Epithelial cell of esophagus (primary cell): ENCODE measurements at places on chromosomes 3 and 15.
A peak's percentile ranks its signal among the peaks of the same experiment; 100 is the strongest.

DNA sequence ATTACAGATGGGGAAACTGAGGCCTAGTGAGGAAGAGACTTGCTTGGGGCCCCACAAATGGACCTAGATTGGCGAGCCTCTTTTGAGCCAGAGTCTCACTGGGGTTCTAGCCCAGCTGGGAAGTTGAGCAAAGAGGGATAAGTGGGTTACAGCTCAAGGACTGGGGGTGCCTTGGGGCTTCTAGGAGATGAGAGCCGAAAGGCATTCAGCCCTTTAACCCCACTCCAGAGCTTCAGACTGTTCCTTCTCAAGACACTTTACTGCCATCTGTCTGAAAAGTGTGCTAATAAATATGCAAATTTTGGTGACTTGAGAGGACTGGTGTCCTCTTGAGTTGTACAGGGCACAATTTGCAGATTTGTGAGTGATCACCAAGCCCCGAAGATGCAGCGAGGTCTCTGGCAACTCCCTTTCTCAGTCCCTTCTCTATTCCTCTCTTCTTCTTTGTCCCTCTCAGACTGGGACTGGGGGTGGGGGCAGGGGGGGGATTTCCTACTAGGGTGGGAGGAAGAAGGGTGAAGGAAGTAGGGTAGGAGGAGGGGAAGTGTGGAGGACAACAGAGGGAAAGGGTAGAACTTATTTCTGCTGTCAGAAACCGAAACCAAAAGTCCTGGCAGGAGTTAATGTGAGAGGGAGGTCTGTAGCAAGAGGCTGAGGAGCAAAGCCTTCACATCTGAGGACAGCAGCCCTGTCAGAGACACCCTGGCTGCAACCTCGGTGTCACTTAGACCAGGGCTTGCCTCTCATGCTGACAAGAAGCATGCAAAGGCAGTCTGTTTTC, 16.2 kb upstream of the ANKDD1A start:
- no peak for DNase-seq

- peak; percentile 56 for DNase-seq
Measured at GRCh38 chr3:98812851-98813374, 49.8 kb downstream of the ST3GAL6 start.

GRCh38 chr3:157354254-157354653, 82.4 kb upstream of the PTX3 start:
- no peak for DNase-seq

DNA sequence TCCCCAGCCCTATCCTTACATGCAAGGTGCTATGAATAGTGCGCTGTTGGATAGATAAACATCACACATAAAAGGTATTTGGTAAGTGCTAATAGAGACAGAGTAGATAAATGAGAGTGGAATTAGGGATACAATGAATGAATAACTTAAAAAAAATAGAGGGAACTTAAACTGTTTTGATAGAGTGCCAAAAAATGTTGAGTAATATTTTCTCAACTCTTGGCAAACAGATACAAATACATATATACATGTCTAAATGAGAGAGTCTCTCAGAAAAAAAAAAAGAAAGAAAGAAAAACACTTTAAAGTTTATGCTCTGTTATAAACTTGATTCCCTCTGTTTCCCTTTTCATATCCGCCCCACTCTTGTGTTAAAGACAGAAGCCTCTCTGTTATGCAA, 667.4 kb downstream of the ROBO2 start:
- peak; percentile 52 for DNase-seq

GRCh38 chr3:24272875-24273274, 221.8 kb downstream of the THRB start:
- DNase-seq: peak; percentile 78

DNA sequence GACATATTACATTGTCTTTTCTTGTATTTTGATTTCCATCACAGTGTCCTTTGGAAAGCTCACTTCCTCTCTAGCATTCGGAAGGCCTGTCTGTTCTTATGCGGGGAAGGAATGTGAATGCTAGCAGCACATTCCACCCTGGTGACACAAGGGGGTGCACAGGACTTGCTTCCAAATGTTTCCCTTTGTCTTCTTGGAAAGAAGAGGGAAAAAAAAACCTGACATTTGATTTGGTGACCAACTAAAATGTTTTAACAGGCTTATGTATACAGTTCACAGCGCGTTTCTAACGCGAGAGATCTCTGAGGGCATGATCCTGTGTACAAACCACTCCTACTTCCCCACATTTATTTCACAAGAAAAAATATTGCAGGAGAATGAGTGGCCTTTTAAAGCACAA, 107.6 kb upstream of the FXR1 start:
- peak; percentile 57 for DNase-seq

DNA sequence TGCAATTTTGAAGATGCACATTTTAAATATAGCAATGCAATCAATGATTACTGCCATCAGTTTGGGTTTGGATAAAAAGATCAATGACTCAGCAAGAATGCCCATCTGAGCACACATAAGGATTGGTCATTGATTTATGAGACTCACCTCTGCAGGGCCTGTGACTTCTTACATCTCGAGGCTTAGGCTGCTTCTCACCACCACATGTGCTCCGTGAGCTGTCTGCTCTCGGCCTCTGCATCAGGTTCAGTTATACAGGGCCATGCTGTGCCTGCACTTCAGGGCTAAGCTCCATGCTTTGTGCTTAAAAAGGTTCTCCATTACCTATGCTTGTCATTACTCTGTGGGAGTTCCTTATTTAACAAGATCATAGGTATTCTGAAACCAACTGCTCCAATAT, 887.5 kb downstream of the DIPK2A start:
- no peak for DNase-seq

- no peak for DNase-seq
Measured at GRCh38 chr3:177329854-177330253, 132.6 kb upstream of the TBL1XR1 start.

DNA sequence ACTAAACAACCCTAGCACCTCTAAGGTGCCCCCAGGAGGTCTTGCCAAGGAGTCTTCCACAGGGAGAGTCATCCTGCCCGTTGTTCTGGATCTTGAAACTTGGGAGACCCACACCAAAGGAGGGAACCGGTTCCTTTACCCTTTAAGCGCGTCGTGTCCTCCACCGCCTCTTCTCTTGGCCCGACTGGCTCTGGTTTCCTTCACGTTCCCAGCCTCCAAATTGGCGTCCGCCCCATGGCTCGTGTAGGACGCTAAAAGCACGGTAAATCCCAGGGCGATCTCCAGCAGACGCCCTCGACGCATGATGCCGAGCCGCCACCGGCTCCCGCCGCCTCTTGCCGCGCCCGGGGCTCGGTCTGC, 1.1 kb downstream of the FBN1 start:
- peak; percentile 24 for DNase-seq

GRCh38 chr15:23760024-23760423, 72.9 kb upstream of the NDN start:
- no peak for DNase-seq

GRCh38 chr3:169362301-169362700, 301.2 kb downstream of the MECOM start:
- DNase-seq: peak; percentile 55

DNA sequence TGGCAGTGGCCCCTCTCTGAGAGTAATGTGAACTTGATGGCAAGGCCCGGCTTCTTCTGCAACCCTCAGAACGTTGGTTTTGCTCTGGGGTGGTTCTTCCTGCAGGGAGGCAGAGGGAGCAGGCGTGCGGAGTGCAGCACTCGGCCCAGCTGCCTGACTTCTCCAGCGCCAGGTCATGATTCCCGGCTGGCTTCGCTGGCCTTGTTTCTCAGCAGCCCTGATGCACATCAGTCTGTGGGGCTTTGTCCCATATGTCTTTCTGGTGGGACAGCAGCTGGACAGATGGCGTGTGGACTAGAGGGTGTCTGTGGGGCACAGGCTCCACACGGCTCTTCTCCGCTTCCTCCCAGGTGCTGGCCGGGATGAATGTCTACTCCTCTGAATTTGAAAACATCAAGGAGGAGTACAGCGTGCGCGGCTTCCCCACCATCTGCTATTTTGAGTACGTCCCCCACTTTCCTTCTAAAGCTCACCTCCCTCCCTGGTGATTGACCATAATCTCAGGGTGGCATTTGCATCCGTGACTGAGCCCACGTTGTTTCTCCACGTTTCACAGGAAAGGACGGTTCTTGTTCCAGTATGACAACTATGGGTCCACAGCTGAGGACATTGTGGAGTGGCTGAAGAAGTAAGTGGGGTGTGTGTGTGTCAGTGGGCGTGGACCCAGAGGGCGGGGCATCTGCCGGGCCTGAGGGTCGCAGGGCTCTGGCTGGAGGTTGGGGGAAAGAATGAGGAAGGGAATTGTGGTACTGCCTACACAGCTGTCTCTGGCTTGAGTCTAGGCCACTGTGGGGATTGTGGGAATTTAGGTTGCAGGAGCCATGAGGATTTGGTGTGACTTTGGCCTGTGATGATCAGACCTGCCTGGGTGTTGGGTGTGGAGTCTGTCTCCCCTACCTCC, 57.1 kb downstream of the PDIA5 start:
- DNase-seq: no peak

GRCh38 chr3:174662653-174663052, 196.5 kb upstream of the NAALADL2 start:
- DNase-seq: no peak

GRCh38 chr15:72967397-72967796, 84.9 kb upstream of the NEO1 start:
- DNase-seq: peak; percentile 6

DNA sequence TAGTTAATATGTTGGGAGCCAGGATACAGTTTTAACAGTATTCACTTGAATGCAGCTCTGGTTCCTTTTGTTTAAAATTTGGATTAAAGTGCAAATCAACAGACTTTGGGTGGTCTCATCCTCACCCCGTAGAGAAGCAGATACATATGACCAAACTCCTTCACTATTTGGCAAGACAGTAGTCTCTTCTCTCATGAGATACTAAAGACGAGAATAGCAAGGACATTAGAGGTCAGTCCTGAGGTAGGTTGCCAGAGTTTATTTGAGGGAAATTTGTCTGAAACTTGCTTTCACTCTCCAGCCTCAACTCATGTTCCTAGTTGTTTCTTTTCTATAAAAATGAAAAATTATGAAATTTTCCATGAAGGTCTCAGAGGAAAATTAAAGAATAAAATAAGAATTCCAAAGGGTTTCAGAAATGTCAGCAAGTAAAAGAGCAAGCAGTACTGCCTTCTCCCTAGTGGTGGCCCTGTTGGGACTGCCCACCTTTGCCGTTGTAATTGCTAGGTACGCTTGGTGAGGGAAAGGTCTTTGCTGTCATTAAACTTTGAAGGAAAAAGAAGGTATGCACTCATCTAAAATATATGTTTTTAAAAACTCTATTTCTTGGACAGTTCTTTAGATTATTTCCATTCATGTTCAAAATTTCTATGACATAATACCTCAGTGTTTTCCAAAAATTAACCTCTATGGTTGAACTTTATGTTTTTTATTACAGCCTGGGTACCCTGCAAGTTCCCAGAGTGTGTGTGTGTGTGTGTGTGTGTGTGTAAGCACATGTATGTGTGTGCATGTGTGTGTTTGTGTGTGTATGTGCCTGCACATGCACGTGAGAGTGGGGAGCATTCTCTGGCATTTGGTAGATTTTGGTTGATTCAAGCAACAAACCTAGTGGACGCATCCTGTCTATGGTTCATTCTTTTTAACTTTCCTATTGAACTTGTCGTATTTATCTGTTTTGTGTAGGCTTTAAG, 111.4 kb downstream of the CMSS1 start:
- no peak for DNase-seq

DNA sequence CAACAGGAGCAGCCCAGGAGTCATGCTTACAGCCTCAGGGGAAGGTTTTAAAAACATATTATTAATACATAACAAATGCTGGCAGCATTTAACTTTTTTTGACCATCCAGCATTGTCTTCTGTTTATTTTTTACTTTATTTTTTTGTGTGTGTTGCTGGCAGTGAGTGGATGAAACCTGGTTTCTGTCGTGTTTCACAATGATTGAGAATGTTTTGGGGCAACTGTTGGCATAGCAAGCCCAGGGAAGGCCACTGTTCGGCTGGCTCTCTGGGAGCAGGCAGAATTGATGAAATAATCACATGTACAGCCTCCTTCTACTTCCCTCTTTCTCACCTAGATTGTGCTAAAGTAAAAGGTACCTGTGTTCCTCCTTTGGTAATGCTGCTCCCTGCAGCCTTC, 190.2 kb downstream of the NR1D2 start:
- no peak for DNase-seq

DNA sequence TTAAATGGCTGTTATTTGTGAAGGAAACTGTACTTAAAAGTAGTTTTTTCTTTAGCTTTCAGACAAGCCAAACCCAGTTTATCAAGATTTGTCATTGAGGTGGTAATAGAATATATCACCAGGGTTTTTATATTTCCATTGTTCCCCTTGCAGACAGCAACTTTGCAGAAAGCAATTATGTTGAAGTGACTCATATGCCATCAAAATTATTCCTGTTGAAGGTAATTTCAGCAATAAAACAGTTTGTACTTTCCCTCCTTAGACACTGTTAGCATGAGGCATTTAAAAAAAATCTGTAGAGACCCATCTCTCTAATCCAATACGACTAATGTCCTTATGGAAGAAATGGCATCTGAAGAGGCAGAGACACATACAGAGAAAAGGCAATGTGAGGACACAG, 219.0 kb downstream of the NFKBIZ start:
- DNase-seq: no peak

DNA sequence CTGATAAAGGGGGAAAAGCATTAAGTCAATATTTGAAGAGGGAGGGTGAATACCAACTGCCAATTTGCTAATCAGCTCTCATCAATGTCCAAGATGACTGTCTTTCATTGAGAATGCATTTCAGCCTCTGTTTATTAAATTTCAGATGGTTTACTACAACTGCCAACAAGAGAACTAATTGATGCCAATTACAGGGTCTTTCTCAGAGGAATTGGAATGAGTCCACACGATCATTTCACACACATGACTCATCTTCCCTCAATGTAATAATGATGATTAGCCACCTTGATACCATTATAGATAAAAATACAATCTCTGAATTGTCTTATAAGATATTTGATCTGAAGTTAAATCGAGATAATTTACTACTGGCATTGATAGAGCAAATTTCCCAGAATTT, 1274.4 kb downstream of the ROBO2 start:
- no peak for DNase-seq

DNA sequence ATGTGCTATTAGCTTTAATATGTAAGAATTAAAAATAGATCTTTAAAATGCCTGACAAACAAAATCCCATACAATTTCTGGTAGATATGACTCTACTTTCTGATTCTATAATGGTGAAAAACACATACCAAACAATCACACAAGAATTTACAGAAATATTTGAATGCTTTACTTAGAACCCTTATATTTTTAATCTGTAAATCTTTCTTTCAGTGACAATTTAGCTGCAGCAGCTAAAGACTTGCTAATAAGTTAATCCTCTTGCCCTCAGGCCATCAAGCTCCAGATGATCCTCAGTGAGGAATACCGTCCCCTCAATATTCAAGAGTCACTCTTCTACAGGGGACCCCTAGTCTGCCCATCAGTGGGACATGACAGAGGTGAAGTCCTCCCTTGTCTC, 55.6 kb downstream of the C3orf80 start:
- DNase-seq: no peak

- no peak for DNase-seq
Measured at GRCh38 chr15:31264559-31265089, 62.0 kb upstream of the KLF13 start.
